Type B pancreatic cell (in vitro differentiated cells): ENCODE measurements at places on chromosomes 2 and 18. TPM values are rescaled to one million over a fixed set of nuclear protein-coding genes. Genes with fewer than 3 reads are reported as not detected.

DNA sequence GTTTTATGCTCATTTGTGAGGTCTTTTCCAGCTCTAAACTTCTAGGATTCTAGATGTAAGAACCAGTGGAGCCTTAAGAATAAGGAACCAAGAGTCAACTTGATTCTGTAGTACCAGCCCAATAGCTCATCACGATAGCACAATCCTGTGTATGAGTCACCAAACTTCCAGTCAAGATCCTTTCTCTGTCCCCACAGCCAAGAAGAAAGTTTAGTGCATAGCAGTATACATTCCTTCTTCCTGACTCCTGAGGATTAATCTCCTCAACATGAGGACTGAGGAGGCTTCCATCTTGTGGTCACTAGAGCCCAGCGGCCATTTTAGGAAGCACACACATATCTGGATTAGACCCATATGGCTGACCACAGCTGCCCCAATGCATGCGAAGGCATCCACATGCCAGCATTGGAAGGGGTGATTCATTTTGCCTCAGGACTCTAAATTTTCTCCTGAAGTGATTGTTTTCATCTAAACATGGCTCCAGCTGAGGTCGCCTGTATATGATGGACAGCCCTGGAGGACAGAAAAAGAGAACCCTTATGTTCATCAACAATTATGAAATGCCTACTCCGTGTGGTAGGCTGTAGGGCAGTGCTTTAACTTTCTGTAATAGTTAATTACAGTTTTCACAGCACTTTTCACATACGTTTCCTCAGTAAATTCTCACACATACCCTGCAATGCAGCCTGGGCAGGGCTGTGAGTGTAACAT lies 53.5 kb downstream of the RASGRP3 start:
- no peak for DNase-seq

DNA sequence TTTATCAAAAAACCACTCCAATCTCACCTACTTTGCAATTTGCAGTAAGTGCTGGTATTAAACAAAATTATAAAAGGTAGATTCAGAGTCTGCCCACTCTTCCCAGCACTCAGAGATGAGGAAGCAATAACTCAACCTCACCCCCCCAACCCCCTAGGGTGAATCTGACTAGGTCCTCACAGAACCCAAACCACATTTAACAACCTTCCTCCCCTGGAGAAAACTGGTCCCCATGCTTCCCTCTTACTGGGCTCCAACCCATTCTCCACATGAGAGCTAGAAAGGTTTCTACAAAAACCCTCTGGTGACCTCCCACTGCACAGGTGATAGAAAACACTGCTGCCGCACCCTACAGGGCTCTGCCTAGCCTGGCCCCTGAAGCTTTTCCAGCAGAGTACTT lies 40.5 kb upstream of the BMP10 start:
- DNase-seq: no peak

GRCh38 chr2:31051258-31052140 lies 86.7 kb downstream of the GALNT14 start:
- no peak for DNase-seq

DNA sequence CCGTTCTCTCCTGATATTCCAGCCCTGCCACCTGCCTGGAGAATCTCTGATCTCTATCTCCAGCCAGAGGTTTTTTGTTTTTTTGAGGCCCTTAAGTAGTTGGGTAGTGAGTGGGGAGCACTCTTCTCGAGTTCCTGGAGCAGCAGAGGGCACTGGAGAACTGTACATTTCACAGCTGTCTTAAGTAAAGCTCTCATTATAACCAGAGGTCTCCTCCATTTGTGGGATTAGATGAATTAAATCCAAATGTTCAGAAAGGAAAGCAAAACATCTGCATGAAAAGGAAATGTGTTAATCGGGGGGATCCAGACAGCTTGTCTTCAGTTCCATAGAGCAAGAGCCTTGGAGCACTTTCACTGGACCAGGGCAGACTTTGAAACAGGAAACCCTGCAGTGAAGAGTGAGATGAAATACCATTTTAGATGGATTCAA lies 32.8 kb downstream of the AOX1 start:
- DNase-seq: no peak

- DNase-seq: no peak
Observed at GRCh38 chr2:8472545-8473323, 209.1 kb upstream of the ID2 start.

GRCh38 chr2:43050866-43051265 lies 175.5 kb downstream of the ZFP36L2 start:
- DNase-seq: no peak

DNA sequence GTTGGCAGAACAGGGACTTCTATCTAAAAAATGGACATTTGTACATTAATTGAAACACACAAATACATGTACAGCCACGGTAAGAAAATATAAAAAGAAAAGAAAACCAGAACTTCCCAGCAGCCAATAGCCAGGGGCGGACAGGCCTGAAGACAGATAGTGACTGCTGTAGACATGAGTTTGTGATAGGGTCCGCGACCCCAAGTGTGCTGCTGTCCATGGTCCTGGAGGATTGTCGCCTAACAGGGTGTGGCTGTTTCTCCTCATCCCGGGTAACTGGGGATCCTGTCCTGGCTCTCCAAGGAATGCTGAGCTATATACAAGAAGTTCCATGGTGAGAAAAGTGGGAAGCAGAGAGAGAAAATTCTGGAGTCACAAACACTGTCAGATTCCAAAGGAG lies 266.5 kb upstream of the SALL3 start:
- DNase-seq: no peak

DNA sequence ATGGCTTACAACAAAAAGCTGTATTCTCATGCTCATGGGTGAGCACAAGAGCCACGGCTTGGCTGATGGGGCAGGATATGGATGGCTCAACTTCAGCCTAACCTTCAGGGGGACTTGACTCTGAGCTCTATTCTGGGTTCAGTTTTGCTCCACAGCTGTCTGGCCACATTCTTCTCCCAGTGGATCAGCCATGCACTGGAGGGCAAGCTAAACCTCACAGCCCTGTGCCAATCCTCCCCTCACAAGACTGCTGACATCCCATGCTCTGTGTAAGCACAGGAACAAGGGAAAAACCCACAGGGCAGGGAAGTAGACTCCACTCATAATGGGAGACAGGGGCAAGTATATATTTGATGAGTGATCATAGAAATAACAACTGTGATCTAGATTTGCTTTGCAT lies 35.6 kb downstream of the COPS8 start:
- DNase-seq: no peak

DNA sequence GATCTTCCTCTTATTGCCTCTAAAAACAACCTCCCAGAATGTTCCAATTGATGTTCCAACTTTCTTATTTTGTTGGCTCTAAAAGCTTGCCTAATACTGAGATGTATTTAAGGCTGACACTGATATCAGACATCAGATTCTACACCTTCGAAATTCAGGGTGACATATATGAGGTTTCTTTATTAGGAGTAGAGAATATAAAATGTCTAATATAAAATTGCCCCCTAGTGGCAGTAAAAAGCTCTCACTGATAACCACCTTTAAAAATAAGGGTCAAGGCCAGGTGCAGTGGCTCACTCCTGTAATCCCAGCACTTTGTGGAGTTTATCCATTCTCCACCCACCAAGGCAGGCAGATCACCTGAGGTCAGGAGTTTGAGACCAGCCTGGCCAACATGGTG lies 789.7 kb upstream of the SLC39A10 start:
- DNase-seq: no peak

GRCh38 chr2:100935372-100935752 lies 66.7 kb upstream of the RPL31 start:
- DNase-seq: no peak

DNA sequence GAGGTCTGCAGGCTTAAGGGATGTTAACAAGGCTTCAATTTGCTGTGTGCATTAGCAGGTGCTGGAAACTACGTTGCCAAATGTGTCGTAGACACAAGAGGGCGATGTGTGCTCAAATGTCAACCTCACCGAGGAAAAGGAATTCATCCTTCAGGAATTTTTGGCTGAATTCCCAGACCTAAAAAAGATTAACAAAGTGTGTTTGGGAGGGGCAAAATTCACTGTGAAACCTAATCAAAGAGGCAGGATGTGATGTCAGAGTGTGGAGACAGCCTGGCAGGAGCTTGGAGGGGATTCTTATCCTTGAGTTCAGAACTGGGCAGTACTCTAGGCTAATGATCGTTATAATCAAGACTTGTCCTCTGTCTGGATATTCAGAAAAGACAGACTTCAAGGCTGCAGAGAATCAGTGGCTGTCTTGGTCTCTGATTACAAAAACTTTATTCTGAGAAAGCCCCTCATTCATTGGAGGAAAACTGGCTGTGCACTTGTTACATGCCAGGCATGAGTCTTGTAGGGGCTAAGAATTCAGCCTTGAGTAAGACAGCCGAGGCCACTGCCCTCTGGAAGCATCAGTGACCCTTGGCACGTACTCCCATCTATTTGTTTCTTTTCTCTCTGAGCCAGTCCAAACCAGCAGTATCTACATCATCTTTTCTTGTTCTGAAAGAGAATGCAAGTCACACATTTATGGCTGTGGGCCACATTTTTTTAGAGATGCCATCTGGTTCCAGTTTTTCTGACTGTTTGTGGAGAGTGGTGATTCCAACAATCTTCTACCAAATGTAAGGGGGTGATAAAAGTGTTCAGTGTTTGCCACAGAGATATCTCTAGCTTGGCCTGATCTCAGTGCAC lies 18.7 kb upstream of the SCYGR1 start:
- DNase-seq: no peak

- DNase-seq: no peak
Observed at GRCh38 chr2:186349508-186349907, 136.6 kb upstream of the ZC3H15 start.

DNA sequence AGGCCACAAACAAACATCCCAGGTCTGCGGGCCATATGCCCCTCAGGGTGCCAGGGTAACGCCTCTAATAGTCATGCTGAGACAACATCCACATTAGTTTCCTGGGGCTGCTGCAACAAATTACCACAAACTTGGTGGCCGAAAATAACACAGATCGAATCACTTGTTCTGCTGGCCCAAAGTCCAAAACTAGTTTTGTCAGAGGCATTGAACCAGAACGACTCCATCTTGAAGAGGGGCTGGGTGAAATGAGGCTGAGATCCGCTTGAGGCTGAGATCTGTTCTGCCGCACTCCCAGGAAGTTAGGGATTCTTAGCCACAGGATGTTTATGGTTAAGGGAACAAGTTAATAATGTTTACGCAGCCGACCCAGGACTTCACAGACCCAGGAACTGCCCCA lies 66.7 kb downstream of the COPS8 start:
- no peak for DNase-seq

Gene ORMDL1
- 43.5 and 57.2 TPM in 2 replicates for total RNA-seq

Gene IL1R1
- total RNA-seq: 15.8 and 31.7 TPM in 2 replicates

Gene OSR1
- total RNA-seq: 9.5 and 55.7 TPM in 2 replicates

Gene TMEM17
- 1.9 and 4.2 TPM in 2 replicates for total RNA-seq

Gene BOLL
- total RNA-seq: not detected in 2 replicates

Gene CPO
- 0.24 and 0.51 TPM in 2 replicates for total RNA-seq

Gene C2orf15
- 5.6 and 8.2 TPM in 2 replicates for total RNA-seq

Gene SERPINB4
- total RNA-seq: 0.17 TPM in 1 of 2 replicates, not detected in the other

Gene TRIM43
- total RNA-seq: not detected in 2 replicates
